ENCODE measurements at places on chromosomes 2 and 18. TPM values are rescaled to one million over a fixed set of nuclear protein-coding genes. Genes with fewer than 3 reads are reported as not detected.
A peak's percentile ranks its signal among the peaks of the same experiment; 100 is the strongest.

GRCh38 chr2:88668862-88669261 lies 22.6 kb upstream of the RPIA start:
- no peaks in the 10 kb centered on the region for H3K4me1 ChIP-seq
- H3K27ac ChIP-seq = no peak overlapping the region
- H3K36me3 ChIP-seq = no peaks in the 10 kb centered on the region
- no peak overlapping the region for H3K4me3 ChIP-seq

DNA sequence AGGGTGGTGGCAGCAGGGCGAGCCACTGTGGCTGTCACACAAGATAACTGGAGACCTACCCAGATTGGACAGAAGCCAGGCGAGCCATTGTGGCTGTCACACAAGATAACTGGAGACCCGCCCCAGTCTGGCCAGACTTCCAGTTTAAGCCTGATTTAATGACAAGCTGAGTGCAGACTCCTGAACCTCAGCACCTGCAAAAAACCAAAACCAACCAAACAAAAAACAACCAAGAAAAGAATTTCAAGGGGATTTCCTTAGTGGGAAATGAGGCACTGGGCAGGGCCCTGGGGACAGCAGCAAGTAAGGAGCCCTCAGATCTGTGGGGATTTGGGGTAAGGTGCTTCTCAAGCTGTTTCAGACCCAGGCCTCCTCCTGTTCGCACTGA lies 95.2 kb upstream of the BOD1L2 start:
- H3K27ac ChIP-seq = no peak overlapping the region
- DNase-seq = peak; percentile 79
- H3K4me1 ChIP-seq = no peaks in the 10 kb centered on the region
- H3K27me3 ChIP-seq = peaks cover 6% of the 10 kb centered on the region
- H3K4me3 ChIP-seq = no peak overlapping the region
- no peaks in the 10 kb centered on the region for H3K36me3 ChIP-seq

DNA sequence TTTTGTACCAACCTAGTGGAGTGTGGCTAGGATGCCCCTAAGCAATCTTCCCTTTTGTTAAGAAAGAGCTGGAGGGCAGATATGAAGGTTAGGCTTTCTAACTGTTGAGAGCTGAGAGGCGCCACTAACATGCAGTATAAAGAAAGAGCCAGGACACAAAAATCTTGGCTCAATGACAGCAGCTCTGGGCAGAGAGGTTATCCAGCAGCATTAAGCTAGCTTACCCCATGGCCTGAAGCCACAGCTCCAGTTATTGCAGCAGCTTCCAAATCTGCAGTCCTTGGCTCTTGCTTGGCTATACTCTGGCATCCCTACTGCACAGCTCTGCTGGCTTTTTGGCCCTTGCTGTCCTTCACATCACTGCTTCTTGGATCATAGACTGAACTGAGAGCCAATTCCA lies 213.4 kb downstream of the GPD2 start:
- H3K4me1 ChIP-seq = peaks cover 9% of the 10 kb centered on the region
- H3K27me3 ChIP-seq = no peaks in the 10 kb centered on the region
- no peak overlapping the region for H3K4me3 ChIP-seq

DNA sequence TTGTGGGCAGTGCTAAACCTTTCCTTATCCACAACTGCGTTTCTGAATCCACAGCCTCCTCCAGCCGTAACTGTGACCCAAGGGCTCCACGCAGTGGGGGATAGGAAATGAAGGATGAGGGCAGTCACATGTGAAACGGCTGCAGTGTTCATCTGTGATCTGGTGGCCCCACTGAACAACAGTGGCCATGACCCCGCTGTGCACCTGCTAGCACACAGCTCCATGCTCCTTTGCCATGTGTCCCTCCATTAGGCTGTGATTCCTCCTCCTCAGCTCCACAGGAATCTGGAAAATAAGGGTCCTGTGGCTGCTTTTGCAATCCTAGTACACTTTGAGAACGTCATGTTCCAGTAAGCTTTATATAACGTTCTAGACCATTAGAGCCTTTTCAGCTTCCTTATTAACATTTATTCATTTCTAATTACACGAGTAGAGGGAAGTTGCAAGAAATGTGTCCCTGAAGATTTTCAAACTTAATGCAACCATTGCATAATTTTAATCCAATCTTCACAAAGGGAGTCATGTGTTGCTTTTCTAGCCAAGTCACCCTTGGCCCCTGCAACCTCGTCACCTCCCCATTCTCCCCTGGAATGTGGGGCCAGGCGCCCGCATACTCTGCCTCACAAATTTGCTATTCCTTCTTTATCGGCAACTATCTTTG lies 7.1 kb upstream of the NAPG start:
- peaks cover 11% of the 10 kb centered on the region for H3K4me1 ChIP-seq
- H3K4me3 ChIP-seq = no peak overlapping the region
- peak; percentile 35 for DNase-seq
- no peak overlapping the region for H3K27ac ChIP-seq

GRCh38 chr2:233882353-233882752 lies 14.2 kb upstream of the MSL3B start:
- H3K27ac ChIP-seq = no peak overlapping the region
- no peaks in the 10 kb centered on the region for H3K36me3 ChIP-seq
- H3K4me1 ChIP-seq = no peaks in the 10 kb centered on the region

DNA sequence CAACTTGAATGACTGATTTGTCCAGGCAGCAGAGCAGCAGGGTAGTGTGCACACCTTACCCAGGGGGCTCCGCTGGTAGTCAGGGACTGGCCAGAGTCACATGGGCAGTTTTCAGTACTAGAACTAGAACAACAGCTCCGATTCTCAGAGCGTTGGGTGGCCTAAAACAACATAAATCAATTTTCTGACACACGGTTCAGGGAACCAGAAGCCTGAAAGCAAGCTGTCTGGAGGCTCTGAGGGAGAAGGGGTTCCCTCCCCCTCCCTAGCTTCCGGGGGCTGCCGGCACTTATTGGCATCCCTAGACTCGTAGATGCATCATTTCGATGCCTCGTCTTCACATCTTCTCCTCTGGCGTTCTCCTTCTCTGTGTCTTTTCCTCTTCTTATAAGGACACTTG lies 13.4 kb upstream of the ITGB6 start:
- H3K4me3 ChIP-seq = no peak overlapping the region
- peaks cover 12% of the 10 kb centered on the region for H3K4me1 ChIP-seq
- H3K27ac ChIP-seq = no peak overlapping the region
- H3K27me3 ChIP-seq = no peaks in the 10 kb centered on the region

DNA sequence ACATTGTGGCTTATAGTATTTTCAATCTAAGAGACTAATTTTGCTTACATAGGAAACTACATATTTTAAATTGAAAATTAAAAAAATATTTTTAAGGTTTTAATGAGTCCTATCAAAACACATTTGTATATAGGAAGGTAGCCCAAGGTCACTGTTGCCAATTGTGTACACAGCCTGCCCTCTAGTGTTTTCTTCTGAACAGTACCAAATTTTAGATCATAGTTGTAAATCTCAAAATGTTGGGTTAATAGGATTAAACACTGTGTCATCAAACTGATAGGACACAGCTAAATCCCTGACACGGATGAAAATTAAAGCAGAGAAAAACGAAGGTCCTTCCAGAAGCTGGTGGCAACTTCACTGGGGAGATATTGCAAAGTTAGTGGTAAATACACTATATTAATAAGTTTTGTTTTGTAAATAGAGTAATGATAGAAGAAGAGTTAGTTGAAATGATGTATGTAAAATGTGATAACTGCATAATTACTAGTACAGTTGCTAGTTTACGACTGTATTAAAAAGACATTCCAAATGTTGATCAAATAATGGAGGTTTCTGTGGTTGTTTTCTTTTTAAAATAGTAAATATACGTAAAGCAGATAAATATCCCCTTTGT lies 19.7 kb downstream of the CLUL1 start:
- H3K4me1 ChIP-seq = no peaks in the 10 kb centered on the region
- no peaks in the 10 kb centered on the region for H3K27me3 ChIP-seq
- peak; percentile 71 for DNase-seq
- no peak overlapping the region for H3K4me3 ChIP-seq

CETN1 gene
- not detected for total RNA-seq

SATB2 gene
- 184 TPM for total RNA-seq

SLC5A7 gene
- total RNA-seq = not detected

SPEG gene
- total RNA-seq = 24.0 TPM
